ENCODE measurements at places on chromosomes 2 and 18.

DNA sequence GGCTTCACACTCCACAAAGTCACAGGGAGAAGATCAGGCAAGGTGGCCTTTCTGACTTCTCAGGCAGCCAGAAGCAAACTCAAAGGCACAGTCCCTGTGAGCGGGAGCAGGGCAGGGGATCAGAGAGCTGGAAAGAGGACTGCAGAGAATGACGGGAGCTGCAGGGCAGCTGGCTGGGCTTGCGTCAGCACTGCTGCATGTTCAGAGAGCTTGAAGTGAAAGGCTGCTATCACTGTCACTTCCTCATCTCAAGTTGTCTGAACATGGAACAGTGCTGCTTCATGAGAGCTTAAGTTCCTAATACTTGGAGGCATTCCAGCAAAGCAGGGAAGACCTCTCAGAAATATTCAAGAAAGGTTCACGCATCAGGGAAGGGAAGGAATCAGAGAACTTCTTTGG lies 20.4 kb downstream of the TGFBRAP1 start:
- DNase-seq, result no peak

DNA sequence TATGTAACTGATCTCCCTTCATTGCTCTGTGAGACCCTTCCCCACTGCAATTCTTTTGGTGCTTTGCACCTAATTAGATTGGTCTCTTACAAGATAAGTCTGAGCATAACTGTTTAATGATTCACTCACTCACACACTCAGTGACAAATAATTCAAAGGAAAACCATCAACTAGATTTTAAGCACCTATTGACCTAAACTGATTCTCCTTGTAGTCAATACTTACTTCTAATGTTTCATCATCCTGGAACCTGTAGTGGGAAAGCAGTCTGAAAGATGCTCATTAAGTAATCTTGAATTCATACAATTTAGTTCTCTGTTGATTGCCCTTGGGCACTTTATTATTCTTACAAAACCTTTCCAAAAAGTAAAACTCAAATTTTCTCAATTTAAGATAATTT lies 74.3 kb upstream of the COL5A2 start:
- no peak for DNase-seq

- DNase-seq, result peak; percentile 47
Measured at GRCh38 chr18:63850020-63850419, 37.5 kb upstream of the SERPINB2 start.

- no peak for DNase-seq
Measured at GRCh38 chr2:238106698-238107524, 6.8 kb downstream of the ESPNL start.

- DNase-seq, result no peak
Measured at GRCh38 chr2:72276356-72276755, 128.7 kb upstream of the CYP26B1 start.

GRCh38 chr2:158395166-158395565 lies 61.4 kb downstream of the CCDC148 start:
- DNase-seq, result no peak

DNA sequence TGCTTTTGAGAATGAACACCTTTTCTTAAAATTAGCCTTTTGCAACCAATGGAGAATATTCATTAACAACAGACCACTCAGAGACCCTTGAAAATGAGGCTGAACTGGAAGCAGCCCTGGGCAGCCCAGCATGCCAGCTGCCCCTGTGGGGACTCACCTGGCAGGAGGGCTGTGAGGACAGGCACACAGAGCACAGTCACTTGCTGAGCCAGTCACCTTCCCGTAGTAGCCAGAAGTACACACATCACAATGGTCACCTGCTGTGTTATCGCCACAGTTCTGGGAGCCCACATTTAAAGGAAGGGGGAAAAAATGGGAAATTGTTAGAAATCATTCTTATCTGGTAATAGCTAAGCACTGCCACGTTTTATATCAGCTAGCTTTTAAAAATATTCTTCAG lies 115.5 kb downstream of the LAMA1 start:
- DNase-seq, result no peak

DNA sequence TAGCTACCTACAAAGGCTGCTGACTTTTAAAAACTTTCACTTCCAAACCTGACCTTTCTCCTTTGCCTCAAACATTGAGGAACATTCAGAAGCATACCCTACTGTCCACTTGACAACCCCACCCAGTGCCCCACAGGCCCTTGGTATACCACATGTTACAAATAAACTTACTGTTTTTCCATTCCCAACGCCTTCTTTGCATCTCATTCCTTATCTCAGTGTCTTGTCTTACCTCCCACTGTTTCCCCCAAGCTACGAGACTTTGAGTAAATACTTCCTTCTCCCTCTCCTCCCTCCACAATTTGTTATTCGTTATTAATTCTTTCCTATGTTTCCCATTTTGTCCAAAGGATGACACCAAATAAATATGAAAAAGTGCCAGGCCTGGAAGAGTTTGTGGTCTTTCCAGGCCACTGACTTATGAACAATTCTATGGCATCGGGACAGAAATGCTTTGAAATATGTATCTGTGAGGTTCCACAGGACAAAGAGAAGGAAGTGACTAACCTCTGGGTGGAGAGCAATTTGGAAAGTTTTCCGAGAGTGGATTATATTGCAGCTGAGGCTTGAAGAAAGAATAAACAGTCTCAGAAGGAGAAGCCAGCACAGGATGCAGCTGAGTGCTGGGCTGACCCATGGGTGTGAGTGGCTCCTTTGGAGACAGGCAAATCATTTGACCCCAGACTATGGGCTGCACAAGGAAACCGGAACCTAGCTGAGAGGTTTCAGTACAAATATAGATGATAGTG lies 409.0 kb downstream of the LPIN1 start:
- no peak for DNase-seq

- DNase-seq, result no peak
Measured at GRCh38 chr2:43576981-43577892, 18.6 kb downstream of the THADA start.

- no peak for DNase-seq
Measured at GRCh38 chr2:200021449-200022114, 66.2 kb downstream of the MAIP1 start.

DNA sequence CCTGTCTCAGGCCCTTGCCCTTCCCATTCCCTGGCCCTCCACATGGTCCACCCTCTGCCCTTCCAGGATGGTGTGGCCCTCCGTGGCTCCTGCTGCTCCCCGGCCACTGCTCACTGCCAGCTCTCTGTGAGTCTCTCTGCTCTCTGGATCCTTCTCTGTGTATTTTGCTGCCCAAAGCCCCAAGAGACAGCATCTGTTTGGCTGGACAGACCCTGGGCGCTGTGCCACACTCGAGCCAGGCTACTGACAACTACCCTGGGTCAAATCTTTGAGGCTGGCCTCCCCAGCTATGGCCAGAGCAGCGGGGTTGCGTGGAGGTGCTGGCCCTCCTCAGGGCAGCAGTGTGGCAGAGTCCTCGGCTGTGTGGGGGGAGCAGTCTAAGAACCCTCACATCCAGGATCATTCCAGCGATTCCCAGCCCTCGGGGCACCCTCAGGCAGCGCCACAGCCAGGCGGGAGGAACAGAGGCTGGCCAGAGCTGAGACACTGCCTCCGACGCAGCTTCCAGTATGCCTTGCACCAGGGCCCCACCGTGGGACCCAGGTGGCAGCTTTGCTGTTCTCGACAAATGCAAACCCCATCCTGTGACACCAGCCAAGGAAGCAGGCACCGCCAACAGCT lies 139.4 kb upstream of the GLI2 start:
- DNase-seq, result no peak

DNA sequence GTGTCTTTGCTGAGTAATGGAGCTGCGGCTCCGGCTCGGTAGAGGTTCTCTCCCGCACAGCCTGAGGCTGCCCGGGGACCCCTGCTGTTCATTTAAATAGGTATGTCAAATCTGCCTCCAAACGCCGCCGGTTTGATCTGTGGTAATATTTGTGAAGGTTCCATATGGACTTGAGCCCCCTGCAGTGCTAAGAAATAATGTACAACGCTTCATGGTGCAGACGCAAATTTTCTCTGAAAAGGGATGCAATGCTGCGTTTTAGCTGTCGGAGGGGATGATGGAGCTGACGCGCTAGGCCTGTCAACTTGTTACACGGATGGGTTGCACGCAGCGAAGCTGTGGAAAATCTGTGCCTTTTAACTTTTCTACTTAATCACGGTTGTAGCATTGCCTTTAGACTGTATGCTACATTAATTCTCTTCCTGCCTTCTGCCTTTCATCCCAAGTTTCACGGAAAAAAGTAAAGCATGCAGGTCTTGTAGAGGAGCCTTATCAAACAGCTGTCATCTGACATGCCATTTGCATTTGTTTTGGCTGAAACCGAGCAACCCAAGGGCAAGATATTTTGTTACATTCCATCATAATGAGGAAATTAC lies 43.2 kb downstream of the MRPS9 start:
- no peak for DNase-seq

- DNase-seq, result no peak
Measured at GRCh38 chr18:62942578-62942977, 227.2 kb downstream of the PHLPP1 start.

GRCh38 chr2:9219027-9219445 lies 12.4 kb downstream of the ASAP2 start:
- DNase-seq, result no peak

GRCh38 chr2:133315280-133315679 lies 253.0 kb downstream of the NCKAP5 start:
- no peak for DNase-seq
